ENCODE measurements at places on chromosomes 13 and 19.

DNA sequence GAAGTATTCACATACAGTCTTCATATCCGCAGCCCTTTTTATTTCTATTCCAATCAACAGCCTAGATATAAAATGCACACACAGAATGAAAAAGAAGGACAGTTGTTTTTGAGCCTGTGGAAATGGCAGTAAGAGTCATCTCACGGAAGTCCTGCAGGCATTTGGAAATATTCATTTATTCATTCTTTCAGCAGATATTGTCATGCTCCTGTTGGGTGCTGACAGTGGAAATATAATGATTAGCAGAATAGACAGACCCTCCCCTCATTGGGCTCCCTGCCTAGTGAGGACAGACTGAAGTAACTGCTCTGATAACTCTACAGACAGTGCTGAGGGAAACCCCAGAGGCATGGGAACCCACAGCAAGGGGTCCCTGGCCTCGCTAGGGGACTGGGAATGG is 392.3 kb downstream of the FOXO1 start:
- H3K27me3 ChIP-seq: no peaks in the 10 kb centered on the region
- peaks cover 43% of the 10 kb centered on the region for H3K4me1 ChIP-seq
- peak overlapping the region; percentile 6 for H3K27ac ChIP-seq
- DNase-seq: no peak
- no peaks in the 10 kb centered on the region for H3K36me3 ChIP-seq

DNA sequence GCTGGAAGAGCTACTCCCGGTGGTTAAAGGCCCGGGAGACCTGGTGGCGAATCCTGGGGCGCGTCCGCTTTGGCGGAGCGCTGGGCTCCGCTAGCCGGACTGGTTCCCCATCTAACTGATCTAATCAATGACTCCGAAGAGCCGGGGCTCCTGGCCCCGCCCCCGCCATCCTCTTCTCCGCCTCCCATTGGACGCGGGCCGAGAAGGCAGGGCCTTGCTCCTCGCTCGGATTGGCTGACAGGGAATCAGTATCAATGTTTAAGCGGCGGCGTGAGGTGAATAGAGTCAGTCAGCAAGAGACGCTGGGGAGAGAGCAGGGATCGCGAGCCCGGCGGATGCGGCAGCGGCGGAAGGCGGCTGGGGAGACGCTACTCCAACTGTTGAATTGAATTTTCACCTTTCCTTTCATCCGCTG is 1.7 kb upstream of the PCDH17 start:
- peaks cover 63% of the 10 kb centered on the region for H3K27me3 ChIP-seq
- DNase-seq: no peak
- H3K27ac ChIP-seq: no peak overlapping the region
- H3K4me3 ChIP-seq: peak overlapping the region; percentile 76
- no peaks in the 10 kb centered on the region for H3K36me3 ChIP-seq

- H3K27me3 ChIP-seq: peaks cover 12% of the 10 kb centered on the region
- no peak overlapping the region for H3K27ac ChIP-seq
- no peaks in the 10 kb centered on the region for H3K4me1 ChIP-seq
- H3K36me3 ChIP-seq: no peaks in the 10 kb centered on the region
- DNase-seq: no peak
Observed at GRCh38 chr19:47839411-47839810, 17.7 kb downstream of the CRX start.

DNA sequence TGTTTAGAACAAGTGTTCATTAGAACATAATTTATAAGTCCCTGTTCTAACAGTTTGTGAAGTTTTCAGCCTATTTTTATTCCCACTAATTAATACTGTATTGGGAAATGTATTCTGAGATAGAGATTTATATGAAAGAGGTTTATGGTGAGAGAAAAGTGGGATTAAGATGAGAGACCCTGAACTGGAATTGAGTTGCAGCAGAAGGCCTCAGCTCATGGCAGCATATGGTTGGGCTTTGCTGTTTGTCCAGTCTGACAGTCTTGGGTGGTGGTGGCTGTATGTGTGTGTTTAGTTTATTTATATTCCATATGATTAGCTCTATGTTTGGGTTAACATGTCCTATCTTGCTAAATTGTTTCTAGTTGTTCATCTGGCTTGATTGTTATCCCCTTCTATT is 575.1 kb downstream of the SLITRK5 start:
- no peaks in the 10 kb centered on the region for H3K36me3 ChIP-seq
- H3K27ac ChIP-seq: no peak overlapping the region
- no peaks in the 10 kb centered on the region for H3K4me1 ChIP-seq
- DNase-seq: no peak
- H3K27me3 ChIP-seq: no peaks in the 10 kb centered on the region
- H3K4me3 ChIP-seq: no peak overlapping the region

GRCh38 chr19:57947088-57947418 is 453 bp downstream of the ZNF256 start:
- H3K4me3 ChIP-seq: peak overlapping the region; percentile 96
- H3K36me3 ChIP-seq: peaks cover 39% of the 10 kb centered on the region
- H3K27me3 ChIP-seq: no peaks in the 10 kb centered on the region
- DNase-seq: no peak
- peak overlapping the region; percentile 89 for H3K27ac ChIP-seq

GRCh38 chr19:28948026-28948425 is 264.9 kb downstream of the UQCRFS1 start:
- DNase-seq: no peak
- H3K4me3 ChIP-seq: no peak overlapping the region
- no peaks in the 10 kb centered on the region for H3K4me1 ChIP-seq
- no peaks in the 10 kb centered on the region for H3K27me3 ChIP-seq

DNA sequence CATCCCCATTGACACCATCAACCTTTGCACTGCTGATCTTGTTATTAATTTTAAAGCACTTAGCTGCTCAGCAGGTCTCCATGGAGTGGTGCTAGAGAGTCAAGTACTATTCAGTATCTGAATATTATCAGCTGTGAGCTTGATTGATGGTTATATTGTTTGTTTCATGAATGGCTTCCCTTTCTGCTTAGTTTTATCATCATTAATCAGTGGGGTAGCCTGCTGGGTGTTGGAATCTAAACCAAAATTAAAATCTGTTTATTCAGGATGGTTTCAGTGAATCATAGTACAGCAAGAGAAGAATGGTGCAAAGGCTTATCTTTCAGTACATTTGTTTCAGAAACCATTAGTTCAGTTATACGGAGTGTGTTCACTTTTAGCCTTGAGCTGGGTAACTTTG is 42.5 kb upstream of the SCEL start:
- H3K36me3 ChIP-seq: no peaks in the 10 kb centered on the region
- no peaks in the 10 kb centered on the region for H3K4me1 ChIP-seq
- no peak overlapping the region for H3K4me3 ChIP-seq
- no peak overlapping the region for H3K27ac ChIP-seq
- no peak for DNase-seq

DNA sequence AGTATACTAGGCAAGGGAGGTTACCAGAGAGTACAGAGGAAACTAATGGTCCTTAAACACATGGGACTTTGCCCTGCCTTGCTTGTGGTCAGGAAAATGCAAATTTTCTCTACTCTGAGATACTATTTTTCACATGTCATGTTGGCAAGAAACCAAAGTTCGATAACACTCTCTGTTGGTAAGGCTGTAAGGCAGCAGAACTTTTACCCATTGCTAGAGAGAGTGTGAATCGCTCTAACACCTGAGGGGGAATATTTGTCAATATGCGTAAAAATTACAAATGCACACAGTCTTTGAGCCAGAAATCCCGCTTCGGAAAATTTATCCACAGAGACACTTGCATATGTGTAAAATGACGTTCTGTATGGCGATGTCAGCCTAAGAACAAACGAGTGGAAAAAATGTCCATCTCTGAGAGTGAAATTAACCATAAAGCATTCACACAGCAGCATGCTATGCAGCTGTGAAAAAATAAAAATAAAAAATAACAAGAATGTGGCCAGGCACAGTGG is 9.5 kb upstream of the RFX1 start:
- peak overlapping the region; percentile 46 for H3K4me3 ChIP-seq
- DNase-seq: no peak
- no peaks in the 10 kb centered on the region for H3K27me3 ChIP-seq
- H3K4me1 ChIP-seq: peaks cover 42% of the 10 kb centered on the region
- H3K36me3 ChIP-seq: no peaks in the 10 kb centered on the region

DNA sequence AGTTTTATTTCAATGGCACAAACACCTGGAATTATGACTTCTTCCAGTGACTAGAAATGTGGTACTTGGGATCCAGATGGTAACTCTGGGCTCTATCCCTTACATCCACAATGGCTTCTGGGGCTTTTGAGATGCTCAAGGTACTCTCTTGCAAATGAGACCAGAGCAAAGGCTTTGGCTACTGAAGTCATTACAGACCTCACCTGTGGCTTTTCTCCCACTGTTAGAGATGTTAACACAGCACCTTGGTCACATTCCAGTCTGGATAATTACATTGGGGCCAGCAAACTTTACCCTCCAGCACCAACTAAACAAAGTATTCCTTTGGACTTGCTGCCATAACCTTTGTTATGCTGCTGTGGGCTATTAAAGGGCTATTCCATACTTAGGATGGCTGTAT is 6.1 kb downstream of the ENOX1 start:
- no peak overlapping the region for H3K4me3 ChIP-seq
- no peak overlapping the region for H3K27ac ChIP-seq
- DNase-seq: no peak
- H3K4me1 ChIP-seq: peaks cover 4% of the 10 kb centered on the region
- H3K27me3 ChIP-seq: peaks cover 25% of the 10 kb centered on the region

DNA sequence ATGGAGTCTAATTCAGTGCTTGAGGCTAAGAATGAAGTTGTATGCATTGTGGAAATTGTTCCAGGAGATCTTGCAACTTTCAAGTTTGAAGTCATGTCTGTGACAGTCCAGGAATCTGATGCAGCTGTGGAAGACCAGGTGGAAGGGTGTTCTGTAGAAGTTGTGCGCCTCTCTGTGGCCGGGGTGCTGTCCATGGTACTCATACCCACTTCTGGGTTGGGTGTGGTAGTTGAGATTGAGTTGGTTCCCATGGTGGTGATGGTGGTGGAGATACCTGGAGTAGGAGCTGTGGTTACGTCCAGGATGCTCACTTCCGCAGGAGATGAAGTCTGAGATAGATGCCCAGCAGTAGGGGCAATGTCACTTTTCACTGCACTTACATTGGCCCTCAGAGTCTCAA is 44.3 kb downstream of the MUC16 start:
- peaks cover 2% of the 10 kb centered on the region for H3K27me3 ChIP-seq
- no peak overlapping the region for H3K4me3 ChIP-seq
- no peak for DNase-seq
- H3K4me1 ChIP-seq: no peaks in the 10 kb centered on the region
- H3K27ac ChIP-seq: no peak overlapping the region

DNA sequence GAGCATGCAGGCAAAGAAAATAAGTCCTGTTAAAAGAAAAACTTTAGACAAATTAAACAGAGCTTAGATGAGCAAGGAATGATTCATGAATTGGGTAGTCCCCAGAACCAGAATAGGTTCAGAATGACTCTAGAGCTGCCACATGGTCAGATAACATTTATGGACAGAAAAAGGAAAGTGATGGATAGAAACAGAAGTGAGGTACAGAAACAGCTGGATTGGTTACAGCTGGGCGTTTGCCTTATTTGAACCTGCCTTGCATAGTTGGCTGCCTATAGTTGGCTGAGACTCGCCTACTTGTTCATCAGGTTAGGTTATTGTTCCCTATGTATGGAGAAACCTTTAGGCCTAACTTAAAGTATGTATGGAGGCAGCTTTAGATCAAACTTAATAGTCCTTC is 35.4 kb downstream of the WDFY2 start:
- DNase-seq: no peak
- H3K4me1 ChIP-seq: peaks cover 23% of the 10 kb centered on the region
- H3K27ac ChIP-seq: no peak overlapping the region

GRCh38 chr13:21637296-21637695 is 33.3 kb upstream of the MICU2 start:
- DNase-seq: no peak
- H3K27ac ChIP-seq: no peak overlapping the region
- H3K4me3 ChIP-seq: no peak overlapping the region
- H3K36me3 ChIP-seq: no peaks in the 10 kb centered on the region
- no peaks in the 10 kb centered on the region for H3K4me1 ChIP-seq
- H3K27me3 ChIP-seq: peaks cover 12% of the 10 kb centered on the region

GRCh38 chr13:89857502-89857901 is 1490.0 kb upstream of the MIR17HG start:
- no peaks in the 10 kb centered on the region for H3K36me3 ChIP-seq
- no peak for DNase-seq
- H3K27ac ChIP-seq: no peak overlapping the region
- no peaks in the 10 kb centered on the region for H3K4me1 ChIP-seq
- no peak overlapping the region for H3K4me3 ChIP-seq

GRCh38 chr19:5345895-5346386 is 5.3 kb upstream of the PTPRS start:
- no peak overlapping the region for H3K27ac ChIP-seq
- H3K27me3 ChIP-seq: peaks cover 13% of the 10 kb centered on the region
- no peak overlapping the region for H3K4me3 ChIP-seq
- no peak for DNase-seq

DNA sequence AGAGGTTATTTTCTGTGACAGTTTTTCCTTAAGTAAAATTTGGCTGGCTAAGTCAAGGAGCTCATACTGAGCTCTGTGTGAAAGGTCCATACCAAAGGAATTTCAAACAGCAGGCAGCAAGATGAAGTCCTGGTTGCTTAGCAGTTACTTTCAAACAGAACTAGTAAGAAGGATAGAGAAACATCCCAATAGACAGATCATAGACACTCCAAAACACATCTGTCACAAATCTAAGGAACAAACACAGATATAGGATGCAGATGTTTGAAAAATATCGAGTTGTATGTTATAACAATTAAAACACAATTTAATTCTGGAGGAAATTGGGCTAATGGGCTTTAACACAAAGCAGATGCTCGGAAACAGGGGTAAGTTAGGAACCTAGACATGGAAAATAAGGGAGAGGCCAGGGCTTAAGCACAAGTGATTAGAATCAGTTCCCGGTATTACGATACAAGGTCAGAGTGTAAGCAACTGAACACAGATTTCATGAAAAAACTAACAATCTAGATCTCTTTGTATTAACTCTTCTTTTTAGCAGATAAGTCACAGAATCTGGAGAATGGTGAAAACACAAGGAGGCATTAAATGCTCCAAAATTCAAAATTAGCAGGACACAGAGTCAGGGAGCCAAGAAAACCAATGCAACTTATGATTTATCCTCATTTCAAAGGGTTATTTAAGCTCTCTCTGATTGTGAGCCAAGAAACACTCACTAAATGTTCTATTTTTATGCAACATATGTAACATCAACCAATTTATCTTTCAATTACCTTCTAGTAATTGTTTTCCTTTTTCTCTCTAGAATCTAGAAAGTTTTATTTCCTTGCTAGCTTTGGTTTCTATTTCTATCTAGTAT is 1992.9 kb upstream of the PCDH20 start:
- no peaks in the 10 kb centered on the region for H3K4me1 ChIP-seq
- no peak overlapping the region for H3K4me3 ChIP-seq
- H3K36me3 ChIP-seq: no peaks in the 10 kb centered on the region
- no peak overlapping the region for H3K27ac ChIP-seq

- H3K4me3 ChIP-seq: no peak overlapping the region
- H3K36me3 ChIP-seq: peaks cover 93% of the 10 kb centered on the region
- DNase-seq: no peak
- H3K4me1 ChIP-seq: peaks cover 6% of the 10 kb centered on the region
- peak overlapping the region; percentile 12 for H3K27ac ChIP-seq
Observed at GRCh38 chr19:15260939-15261338, 28.7 kb upstream of the EPHX3 start.
